ENCODE measurements at places on chromosomes 11 and 22.

DNA sequence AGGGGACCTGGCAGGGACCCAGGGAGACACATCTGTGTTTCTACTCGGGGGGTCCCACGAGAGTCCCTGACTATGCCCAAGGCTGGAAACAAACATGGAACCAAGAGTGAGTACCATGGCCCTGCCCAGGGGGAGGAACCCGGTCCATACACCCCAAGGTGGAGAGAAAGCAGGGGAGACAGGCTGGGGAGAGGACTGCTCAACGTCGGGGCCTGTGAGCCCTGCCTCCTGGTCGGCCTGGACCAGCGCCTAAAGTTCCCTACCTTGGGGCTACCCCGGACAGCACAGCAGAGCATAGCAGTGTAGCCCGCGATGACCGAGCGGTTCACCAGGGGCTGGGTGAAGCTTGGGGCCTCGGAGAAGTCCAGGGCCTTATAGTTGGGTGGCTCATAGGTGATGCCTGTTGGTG, 20.2 kb downstream of the MYBPC3 start:
- DNase-seq: no peak

DNA sequence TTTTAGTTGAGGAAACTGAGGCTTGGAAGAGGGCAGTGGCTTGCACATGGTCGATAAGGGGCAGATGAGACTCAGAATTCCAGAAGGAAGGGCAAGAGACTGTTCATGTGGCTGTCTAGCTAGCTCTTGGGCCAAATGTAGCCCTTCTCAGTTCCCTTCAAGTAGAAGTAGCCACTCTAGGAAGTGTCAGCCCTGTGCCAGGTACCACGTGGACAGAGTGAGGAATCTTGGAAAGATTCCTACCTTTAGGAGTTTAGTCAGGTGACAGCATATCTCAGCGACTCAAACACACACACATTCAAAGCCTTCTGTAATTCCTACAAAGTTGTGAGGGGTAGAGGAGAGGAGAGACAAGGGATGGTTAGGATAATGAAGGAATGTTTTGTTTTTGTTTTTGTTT, 18.3 kb downstream of the PIK3IP1 start:
- no peak for DNase-seq

- DNase-seq: no peak
Measured at GRCh38 chr11:114440121-114440860, 1.0 kb downstream of the REXO2 start.

DNA sequence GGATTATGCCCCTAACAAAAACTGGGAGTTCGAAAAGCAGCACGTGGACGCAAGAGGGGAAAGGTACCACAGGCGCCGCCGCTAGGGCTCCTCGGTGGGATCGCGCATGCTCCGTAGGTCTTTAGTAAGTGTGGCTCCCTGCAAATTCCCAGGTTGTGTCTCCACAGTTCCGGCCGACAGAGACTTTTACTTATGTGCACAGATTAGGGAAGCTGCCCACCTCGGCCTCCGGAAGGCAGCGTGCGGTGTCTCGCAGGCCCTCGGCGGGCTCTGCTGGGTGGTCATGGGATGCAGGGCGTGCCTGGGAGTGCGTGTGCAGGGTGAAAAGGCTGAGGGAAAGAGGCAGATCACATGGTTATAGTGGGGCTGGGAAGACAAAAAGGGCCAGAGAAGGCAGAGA, 39.7 kb upstream of the PANX1 start:
- no peak for DNase-seq

Data from MM.1S (cell line).